Upper lobe of right lung (tissue), 1 donor: ENCODE measurements at places on chromosomes 4 and X. TPM values are rescaled to one million over a fixed set of nuclear protein-coding genes. Genes with fewer than 3 reads are reported as not detected.

- no peaks in the 10 kb centered on the region for H3K36me3 ChIP-seq
- no peak overlapping the region for H3K27ac ChIP-seq
- no peaks in the 10 kb centered on the region for H3K27me3 ChIP-seq
- H3K4me3 ChIP-seq: no peak overlapping the region
- DNase-seq: no peak
- H3K4me1 ChIP-seq: peaks cover 9% of the 10 kb centered on the region
These were observed 67.1 kb upstream of the TAPT1 start for GRCh38 chr4:16293210-16293838.

DNA sequence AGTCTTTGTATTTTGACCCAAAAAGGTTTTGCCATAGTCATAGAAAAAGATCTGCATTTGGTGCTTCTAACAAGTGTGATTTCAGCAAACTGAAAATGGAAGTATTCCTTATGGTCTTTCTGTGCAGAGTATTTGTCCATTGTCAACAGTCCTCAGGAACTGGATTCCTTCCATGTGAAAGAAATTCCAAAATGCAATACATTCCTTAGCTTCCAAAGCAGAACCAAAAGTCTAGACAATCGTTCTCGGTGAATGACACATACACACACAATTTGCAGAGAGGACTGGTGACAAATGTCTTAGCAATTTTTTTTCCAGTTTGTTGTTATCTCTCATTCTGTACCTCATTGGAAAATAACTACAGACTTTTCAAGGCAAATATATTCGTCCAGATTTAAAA lies 562.2 kb upstream of the SLIT2 start:
- H3K27ac ChIP-seq: no peak overlapping the region
- H3K27me3 ChIP-seq: no peaks in the 10 kb centered on the region
- no peak for DNase-seq
- no peak overlapping the region for H3K4me3 ChIP-seq

- H3K36me3 ChIP-seq: no peaks in the 10 kb centered on the region
- H3K4me1 ChIP-seq: no peaks in the 10 kb centered on the region
- no peak overlapping the region for H3K27ac ChIP-seq
- no peak overlapping the region for H3K4me3 ChIP-seq
- DNase-seq: no peak
These were observed 66.0 kb upstream of the TENM3 start for GRCh38 chr4:182177166-182177565.

GRCh38 chr4:142550965-142551364 lies 295.1 kb downstream of the INPP4B start:
- DNase-seq: no peak
- H3K36me3 ChIP-seq: no peaks in the 10 kb centered on the region
- H3K27me3 ChIP-seq: no peaks in the 10 kb centered on the region
- no peaks in the 10 kb centered on the region for H3K4me1 ChIP-seq
- no peak overlapping the region for H3K27ac ChIP-seq
- H3K4me3 ChIP-seq: no peak overlapping the region

- H3K4me1 ChIP-seq: no peaks in the 10 kb centered on the region
- H3K36me3 ChIP-seq: no peaks in the 10 kb centered on the region
- H3K4me3 ChIP-seq: no peak overlapping the region
- H3K27me3 ChIP-seq: no peaks in the 10 kb centered on the region
These were observed 8.4 kb upstream of the C4orf54 start for GRCh38 chr4:99665983-99666382.

GRCh38 chrX:13695601-13696115 lies 6.7 kb downstream of the RAB9A start:
- no peak overlapping the region for H3K4me3 ChIP-seq
- peaks cover 19% of the 10 kb centered on the region for H3K4me1 ChIP-seq
- DNase-seq: no peak
- no peaks in the 10 kb centered on the region for H3K27me3 ChIP-seq
- no peak overlapping the region for H3K27ac ChIP-seq
- H3K36me3 ChIP-seq: no peaks in the 10 kb centered on the region

DNA sequence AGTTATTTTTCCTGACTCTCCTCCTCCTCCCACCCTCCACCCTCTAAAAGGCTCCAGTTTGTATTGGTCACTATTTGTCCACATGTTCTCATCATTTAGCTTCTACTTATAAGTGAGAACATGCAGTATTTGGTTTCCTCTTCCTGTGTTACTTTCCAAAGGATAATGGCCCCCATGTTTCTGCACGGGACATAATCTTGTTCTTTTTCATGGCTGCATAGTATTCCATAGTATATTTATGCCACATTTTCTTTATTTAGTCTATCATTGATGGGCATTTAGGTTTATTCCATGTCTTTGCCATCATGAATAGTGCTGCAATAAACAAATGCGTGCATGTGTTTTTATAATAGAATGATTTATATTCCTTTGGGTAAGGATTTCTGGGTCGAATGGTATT lies 167.3 kb upstream of the GRID2 start:
- no peaks in the 10 kb centered on the region for H3K4me1 ChIP-seq
- no peaks in the 10 kb centered on the region for H3K36me3 ChIP-seq
- DNase-seq: no peak
- no peaks in the 10 kb centered on the region for H3K27me3 ChIP-seq

GRCh38 chrX:871626-872025 lies 241.0 kb downstream of the SHOX start:
- no peaks in the 10 kb centered on the region for H3K36me3 ChIP-seq
- no peaks in the 10 kb centered on the region for H3K4me1 ChIP-seq
- no peaks in the 10 kb centered on the region for H3K27me3 ChIP-seq
- no peak overlapping the region for H3K27ac ChIP-seq
- H3K4me3 ChIP-seq: no peak overlapping the region

GRCh38 chrX:72348247-72348979 lies 42.7 kb upstream of the CITED1 start:
- DNase-seq: no peak
- H3K4me3 ChIP-seq: no peak overlapping the region
- no peaks in the 10 kb centered on the region for H3K36me3 ChIP-seq
- H3K27ac ChIP-seq: no peak overlapping the region
- H3K4me1 ChIP-seq: no peaks in the 10 kb centered on the region

DNA sequence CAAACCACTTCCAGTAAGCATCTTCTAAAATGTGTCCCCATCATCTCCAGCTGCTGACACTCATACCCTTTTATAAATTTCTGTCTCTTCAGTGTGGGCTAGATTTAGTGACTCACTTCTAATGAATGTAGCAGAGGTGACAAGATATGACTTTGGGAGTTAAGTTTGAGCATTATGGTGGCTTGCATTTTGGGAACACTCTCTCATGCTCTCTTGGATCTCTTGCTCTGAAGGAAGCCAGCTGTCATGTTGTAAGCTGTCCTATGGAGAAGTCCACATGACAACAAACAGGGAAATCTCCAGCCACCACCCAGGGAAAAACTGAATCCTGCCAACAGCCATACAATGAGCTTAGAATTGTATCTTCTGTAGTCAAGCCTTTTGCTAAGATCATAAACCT lies 691.3 kb upstream of the PCDH7 start:
- H3K36me3 ChIP-seq: no peaks in the 10 kb centered on the region
- H3K4me3 ChIP-seq: no peak overlapping the region
- no peak overlapping the region for H3K27ac ChIP-seq
- no peaks in the 10 kb centered on the region for H3K4me1 ChIP-seq
- no peaks in the 10 kb centered on the region for H3K27me3 ChIP-seq
- no peak for DNase-seq

DNA sequence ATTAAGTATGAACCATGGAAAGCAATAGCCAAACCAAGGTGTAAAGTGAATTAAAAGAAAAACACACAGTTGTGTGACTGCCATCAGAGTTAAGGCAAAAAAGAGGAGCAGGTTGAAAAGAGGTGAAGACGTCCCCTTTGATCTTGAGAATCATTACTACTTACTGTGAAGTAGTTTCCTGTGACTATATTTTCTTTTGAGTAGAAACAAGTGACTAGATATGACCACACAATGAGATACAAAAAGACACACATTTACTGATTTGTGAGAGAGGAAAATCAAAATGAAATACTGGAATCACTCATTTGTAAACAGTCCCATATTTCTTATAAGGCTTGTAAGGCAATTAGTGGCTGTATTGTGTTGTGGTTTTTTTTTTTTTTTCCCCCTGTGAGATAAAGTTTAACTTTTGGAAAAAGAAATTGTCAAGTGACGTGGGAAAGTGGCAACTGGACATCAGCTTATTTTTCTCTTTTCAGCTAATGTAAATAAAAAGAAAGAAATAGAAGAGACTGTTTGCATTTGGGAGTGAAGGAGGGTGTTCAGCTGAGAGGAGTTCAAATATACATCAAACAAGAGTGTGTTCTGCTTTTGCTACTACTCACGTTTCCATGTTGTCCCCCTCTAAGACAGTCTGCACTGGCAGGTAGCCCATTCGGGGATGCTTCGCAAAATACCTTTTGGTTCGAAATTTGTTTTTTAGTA lies 106.4 kb upstream of the FTHL17 start:
- no peaks in the 10 kb centered on the region for H3K27me3 ChIP-seq
- H3K4me3 ChIP-seq: no peak overlapping the region
- no peak overlapping the region for H3K27ac ChIP-seq
- no peak for DNase-seq

- no peaks in the 10 kb centered on the region for H3K27me3 ChIP-seq
- no peaks in the 10 kb centered on the region for H3K36me3 ChIP-seq
- H3K4me3 ChIP-seq: no peak overlapping the region
- H3K27ac ChIP-seq: no peak overlapping the region
These were observed 54.5 kb downstream of the CCSER1 start for GRCh38 chr4:90181644-90182043.

Gene PDGFRA
- 91.5 TPM for total RNA-seq

Gene TRO
- 2.7 TPM for total RNA-seq

Gene H2BW1
- not detected for total RNA-seq

Gene FRAS1
- 20.2 TPM for total RNA-seq
